ENCODE measurements at places on chromosomes 5 and 9. TPM values are rescaled to one million over a fixed set of nuclear protein-coding genes. Genes with fewer than 3 reads are reported as not detected.

Gene RNF180
- total RNA-seq: 4.2 TPM

Gene FAM169A
- 78.7 TPM for total RNA-seq

Gene PFN3
- total RNA-seq: not detected

Gene DMRT3
- total RNA-seq: not detected
